Osteocyte (in vitro differentiated cells): ENCODE measurements at places on chromosomes 2 and 18.

DNA sequence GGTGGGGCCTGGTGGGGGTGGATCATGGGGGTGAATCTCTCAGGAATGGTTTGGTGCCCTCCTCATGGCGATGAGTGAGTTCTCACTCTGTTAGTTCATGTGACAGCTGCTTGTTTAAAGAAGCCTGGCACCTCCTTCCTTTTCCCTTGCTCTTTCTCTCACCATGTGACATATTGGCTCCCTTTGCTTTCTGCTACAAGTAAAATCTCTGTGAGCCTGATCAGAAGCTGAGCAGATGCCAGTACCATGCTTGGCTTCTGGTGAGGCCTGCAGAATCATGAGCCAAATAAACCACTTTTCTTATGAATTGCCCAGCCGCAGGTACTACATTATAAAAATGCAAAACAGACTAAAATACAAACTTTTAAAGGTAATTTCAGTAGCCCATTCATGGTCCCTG lies 73.4 kb upstream of the TEX51 start:
- DNase-seq, result no peak

DNA sequence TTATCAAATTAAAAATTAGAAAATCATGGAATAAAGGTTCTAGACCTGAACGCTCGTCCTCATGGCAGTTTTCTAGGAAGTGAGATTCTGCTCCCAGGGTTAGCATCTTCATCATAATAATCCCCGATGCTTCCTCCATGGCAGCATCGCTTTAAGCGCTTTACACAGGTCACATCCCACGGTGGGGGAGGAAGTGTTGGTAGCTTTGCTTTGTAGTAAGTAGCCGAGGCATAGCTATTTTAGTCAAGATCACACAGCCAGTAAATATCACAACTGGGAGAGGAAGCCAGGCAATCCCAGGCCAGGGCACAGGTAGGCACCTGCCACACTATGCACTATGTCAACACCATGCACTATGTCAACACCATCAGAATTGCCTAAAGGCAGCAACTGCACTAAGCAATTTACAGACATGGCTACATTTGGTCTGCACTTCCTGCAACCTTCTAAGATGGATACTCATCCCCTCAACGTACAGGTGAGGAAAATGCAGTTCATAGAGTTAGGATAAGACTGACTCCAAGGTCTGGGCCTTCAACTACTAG lies 205.5 kb downstream of the FBXO15 start:
- no peak for DNase-seq

DNA sequence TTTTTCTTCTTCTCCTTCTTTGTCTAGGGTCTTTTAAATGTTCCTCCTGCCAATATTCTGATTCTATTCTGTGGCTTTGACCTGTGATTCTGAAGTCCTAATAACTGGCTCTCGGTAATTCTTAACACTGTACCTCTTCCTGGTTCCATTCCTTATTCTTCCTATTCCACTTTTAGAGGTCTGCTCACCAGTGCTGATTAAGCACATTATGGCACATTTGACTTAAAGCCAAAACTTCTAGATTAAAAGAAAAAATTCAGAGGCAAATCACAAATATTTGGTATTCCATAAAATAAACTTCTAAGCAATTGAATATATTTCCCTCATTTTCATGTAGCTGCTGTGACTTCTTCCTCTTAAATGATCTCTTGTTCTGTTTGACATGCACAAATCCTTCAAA lies 47.5 kb downstream of the NXPH2 start:
- no peak for DNase-seq

- DNase-seq, result no peak
These were observed 173.3 kb downstream of the ALPK2 start for GRCh38 chr18:58455314-58456188.

DNA sequence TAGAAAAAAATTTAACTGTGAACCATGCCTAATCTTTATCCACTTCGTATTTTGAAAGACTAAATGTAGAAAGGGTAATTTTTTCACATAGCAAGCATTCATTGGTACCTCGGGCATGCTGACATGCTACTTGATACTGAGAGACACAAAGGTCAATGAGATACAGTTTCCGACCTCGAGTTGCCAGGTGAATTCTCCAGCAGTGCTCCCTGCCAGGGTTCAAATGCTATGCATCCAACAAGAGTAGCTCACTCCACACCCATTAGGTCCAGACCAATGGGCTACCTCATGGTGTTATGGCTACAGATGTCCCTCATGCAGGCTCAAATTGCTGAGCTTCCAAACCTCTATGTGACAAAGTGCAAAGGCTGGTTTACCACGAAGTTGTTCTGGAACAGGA lies 305.8 kb downstream of the PIEZO2 start:
- DNase-seq, result no peak

DNA sequence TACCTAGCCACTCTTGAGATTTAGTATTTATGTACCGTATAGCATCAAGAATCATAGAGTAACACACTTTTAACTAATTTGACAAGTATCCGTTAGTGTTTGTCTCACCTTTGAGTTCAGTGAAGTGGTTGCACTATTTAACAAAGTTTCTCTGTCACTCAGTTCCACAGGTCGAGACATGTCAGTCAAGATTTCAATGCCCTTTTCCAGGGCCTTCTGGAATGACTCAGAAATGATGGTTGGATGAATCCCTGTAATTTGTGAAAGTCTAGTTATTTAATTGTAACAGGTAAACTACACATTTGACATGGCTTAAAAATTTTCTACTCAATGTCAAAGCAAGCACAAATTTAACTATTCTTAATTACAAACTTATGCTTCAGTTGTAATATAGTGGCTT lies 9.7 kb downstream of the CCT4 start:
- no peak for DNase-seq

- DNase-seq, result no peak
These were observed 305.2 kb downstream of the ETAA1 start for GRCh38 chr2:67702284-67702683.

DNA sequence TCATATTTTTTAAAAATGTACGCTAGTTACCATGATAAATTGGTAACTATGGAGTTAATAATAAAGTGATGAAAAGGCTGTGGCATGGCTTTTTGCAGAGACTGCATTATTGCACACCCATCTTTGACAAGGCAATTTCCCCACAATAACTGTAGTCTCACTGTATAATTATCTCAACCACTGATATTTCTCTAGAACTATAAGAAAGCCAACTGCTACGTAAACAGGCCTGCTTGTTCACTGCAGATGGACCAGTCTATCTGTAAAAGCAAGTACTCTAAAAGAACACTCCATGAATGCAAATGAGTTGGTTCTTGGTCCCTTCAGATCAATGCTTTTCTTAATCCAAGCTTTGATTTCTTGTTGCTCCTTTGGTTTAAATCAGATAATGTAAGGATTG lies 218.7 kb downstream of the RBM43 start:
- DNase-seq, result no peak

DNA sequence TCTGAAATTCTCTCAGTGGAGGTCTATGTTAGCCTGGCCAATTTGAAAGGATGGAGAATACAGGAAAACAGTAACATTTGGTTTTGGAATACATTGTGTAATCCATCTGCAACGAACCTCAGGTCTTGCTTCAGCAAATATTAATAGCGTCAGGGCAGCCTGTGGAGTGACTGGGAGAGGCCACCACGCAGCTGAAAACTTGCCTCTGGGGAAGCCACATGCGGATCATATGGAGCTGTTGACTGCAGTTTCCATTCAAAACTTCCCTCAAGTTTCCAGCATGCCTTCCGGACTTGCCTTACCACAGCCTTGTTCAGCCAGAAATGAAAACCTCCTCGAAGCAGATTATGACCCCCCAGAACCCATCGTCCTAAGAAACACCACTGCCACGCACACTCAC lies 25.7 kb downstream of the BCL11A start:
- no peak for DNase-seq

GRCh38 chr2:47429795-47430194 lies 26.8 kb downstream of the MSH2 start:
- no peak for DNase-seq

GRCh38 chr2:70516596-70516995 lies 37.0 kb downstream of the TGFA start:
- no peak for DNase-seq

GRCh38 chr2:217836901-217837491 lies 165.8 kb downstream of the TNS1 start:
- no peak for DNase-seq

DNA sequence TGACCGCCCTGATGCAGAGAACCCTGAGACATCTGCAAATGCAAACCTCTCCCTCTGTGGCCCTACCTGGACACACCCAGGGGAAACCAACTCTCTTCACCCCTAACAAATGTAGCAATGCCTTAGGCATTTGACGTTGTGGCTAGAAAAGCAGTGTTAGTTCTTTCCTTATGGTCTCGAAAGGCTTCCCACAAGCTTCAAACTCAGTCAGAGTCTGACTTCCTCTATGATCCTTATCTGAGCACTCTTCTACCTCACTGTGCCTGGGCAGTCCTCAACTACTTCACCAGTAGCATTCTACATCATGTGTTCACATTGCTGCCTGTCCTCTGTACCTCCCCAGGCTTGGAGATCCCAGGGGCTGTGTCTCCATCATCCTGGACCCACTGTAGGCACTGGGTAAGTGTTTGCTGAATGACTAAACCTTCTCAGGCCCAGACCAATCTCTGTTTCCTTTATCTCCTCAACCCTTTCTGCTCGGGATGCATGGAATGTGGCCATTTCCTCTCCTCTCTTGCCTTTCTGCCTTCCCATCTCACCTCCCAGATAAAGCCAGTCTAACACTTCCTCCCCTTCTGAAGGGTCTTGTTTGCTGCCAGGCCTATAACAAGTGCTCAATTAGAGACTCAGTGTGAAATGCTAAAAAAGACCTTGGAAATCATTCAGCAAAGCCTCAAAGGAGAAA lies 91.7 kb upstream of the ACAA2 start:
- no peak for DNase-seq

- DNase-seq, result no peak
These were observed 52.7 kb downstream of the SMAD4 start for GRCh38 chr18:51082571-51083267.

DNA sequence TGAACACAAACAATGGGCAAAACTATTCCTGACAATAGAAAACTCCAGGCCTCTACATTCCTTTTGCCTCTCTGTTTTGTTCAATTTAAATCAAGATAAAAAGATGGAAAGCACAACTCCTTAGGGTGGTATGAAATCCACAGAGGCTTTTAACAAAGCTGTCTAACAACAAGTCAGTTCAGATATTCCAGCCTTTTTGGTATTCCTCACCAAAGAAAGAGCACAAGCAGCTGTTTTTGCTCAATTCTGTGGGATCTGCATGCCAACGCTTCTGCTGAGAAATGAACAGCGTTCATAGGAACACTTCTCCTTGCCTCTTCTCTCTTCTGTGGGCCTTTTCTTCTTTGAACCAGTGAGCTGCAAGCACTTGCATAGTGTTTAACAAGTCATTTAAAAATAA lies 411.6 kb upstream of the TCF4 start:
- no peak for DNase-seq

DNA sequence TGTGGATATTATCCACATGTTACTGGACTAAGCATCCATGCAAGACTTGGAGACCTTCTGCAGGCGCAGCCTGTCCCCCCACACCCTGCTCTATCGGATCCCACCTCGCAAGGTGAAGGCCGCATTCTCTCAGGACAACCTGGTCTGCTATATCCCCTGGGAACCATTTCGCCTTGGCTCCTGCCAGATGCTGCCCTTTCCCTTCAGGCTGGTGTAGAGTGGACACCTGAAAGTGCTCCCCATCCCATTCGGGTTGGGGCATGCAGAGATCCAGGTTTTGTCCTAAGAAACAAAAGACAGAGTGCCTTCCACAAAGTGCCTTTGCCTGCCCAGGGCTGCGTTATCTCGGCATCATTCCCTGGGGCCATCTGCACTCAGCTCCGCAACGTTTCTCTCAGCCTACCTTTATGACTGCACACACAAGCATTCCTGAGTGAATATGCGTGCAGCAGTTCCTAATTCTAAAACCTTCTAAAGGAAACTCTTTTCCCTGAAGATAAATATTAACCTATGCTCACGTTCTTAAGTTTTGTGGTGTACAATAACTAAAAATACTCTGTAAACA lies 20.5 kb downstream of the FHL2 start:
- DNase-seq, result no peak

DNA sequence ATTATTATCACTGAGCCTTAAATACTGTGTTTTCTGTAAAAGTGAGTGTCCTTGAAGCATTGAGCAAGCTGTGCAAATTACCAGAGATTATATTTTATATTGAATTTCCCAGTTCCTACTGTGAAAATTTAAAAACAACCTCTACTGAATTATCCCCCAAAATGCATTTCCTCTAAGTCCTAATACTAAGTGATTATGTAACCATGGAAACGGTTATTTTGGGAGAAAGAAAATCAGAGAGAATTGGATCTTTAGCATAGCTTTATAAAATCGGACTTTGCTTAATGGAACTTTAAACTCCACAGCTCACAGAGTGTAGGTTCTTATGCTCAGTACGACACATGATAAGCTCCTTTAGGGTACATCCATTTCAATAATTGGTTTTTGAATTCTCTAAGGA lies 19.3 kb upstream of the CHMP1B start:
- DNase-seq, result no peak
